Esophagus muscularis mucosa (tissue), 4 donors: ENCODE measurements at places on chromosomes 16 and 17. TPM values are rescaled to one million over a fixed set of nuclear protein-coding genes. Genes with fewer than 3 reads are reported as not detected.

DNA sequence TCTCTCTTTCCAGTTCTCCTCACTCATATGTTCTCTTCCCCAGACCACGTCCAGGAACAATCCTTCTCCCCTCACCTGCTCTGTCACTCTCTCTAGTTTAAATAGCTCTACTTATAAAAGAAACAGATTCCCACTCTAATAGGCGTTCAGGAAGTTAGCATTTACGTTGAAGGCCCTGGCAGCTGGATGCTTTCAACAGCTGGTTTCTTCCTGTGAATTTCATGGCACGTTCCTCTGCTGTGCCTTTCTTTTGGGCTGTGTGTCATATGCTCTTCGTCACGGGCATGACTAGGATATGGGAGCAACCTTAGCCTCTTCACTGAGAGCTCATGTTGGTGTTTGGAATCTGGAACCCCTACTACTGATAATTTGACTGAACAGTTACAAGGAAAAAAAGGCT is 73.2 kb downstream of the ZNF18 start:
- H3K27me3 ChIP-seq = no peaks in the 10 kb centered on the region
- DNase-seq = no peak
- no peak overlapping the region for H3K4me3 ChIP-seq
- no peaks in the 10 kb centered on the region for H3K36me3 ChIP-seq

- H3K4me1 ChIP-seq = no peaks in the 10 kb centered on the region
- H3K27me3 ChIP-seq = no peaks in the 10 kb centered on the region
- no peak overlapping the region for H3K4me3 ChIP-seq
- no peak overlapping the region for H3K27ac ChIP-seq
Observed at GRCh38 chr16:62022688-62023087, 13.6 kb downstream of the CDH8 start.

The JPT2 gene
- 25.3 TPM for total RNA-seq

GRCh38 chr17:79066963-79067362 is 7.7 kb upstream of the ENGASE start:
- no peak for DNase-seq
- no peaks in the 10 kb centered on the region for H3K27me3 ChIP-seq
- H3K27ac ChIP-seq = no peak overlapping the region
- no peaks in the 10 kb centered on the region for H3K36me3 ChIP-seq

The TPSG1 gene
- total RNA-seq = 2.9 TPM

GRCh38 chr16:89114159-89114981 is 20.7 kb downstream of the ACSF3 start:
- no peaks in the 10 kb centered on the region for H3K27me3 ChIP-seq
- no peak for DNase-seq
- H3K27ac ChIP-seq = no peak overlapping the region
- peak overlapping the region; percentile 26 for H3K4me3 ChIP-seq
- no peaks in the 10 kb centered on the region for H3K4me1 ChIP-seq

The NPEPPS gene
- 73.7 TPM for total RNA-seq

DNA sequence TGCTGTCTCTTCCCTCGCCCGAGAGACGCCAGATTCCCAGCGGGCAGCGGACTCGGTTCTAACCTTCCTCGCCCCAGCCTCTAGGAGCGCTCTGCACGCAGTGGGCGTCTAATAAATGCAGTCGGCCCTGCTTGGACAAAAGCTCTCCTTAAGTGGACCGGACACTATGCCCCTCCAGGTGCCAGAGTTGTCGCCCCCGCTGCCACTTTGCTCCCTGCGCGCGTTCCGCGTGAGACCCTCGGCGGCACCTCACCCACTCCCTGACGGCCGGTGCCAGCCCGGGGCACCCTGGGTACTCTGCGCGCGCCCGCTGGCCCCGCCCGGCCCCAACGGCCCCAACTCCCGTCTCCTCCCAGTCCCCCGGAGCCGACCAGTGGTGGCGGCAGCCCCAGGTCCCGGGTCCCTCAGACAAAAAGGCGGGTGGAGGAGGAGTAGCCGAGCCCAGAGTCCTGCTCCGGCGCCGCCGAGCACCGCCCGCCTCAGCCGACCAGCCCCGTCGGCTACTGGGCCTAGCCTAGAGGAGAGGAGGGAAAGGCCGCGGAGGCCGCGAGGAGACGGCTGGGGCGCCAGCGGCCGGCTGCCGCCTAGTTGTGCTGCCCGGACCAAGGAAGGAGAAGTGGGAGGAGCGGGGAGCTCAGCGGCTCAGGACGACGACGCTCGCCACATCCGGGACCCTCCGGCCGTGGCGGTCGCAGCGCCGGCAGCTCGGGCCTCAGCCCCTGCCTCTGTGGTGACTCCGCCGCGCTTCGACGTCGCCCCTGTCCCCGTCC is 123.0 kb downstream of the GOSR1 start:
- H3K27ac ChIP-seq = peak overlapping the region; percentile 96
- H3K27me3 ChIP-seq = no peaks in the 10 kb centered on the region
- peak; percentile 94 for DNase-seq
- H3K36me3 ChIP-seq = no peaks in the 10 kb centered on the region

- H3K27ac ChIP-seq = no peak overlapping the region
- no peak overlapping the region for H3K4me3 ChIP-seq
- no peaks in the 10 kb centered on the region for H3K36me3 ChIP-seq
- H3K4me1 ChIP-seq = peaks cover 20% of the 10 kb centered on the region
- no peak for DNase-seq
Observed at GRCh38 chr16:22375963-22376640, 1.7 kb upstream of the CDR2 start.

DNA sequence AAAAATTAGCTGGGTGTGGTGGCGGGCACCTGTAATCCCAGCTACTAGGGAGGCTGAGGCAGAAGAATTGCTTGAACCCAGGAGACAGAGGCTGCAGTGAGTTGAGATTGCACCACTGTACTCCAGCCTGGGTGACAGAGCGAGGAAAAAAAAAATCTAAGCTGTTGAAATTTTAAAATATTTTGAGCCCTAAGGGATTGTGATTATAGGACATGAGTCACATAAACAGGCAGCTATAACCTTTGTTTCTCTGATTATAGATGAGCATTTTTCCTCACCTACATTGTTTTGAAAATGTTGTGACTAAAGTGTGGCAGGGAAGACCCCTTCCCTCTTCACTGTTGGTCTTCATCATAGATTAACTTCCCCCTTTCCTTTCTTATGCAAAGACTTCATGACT is 135.5 kb downstream of the MGAT5B start:
- peaks cover 13% of the 10 kb centered on the region for H3K27me3 ChIP-seq
- H3K4me3 ChIP-seq = no peak overlapping the region
- H3K4me1 ChIP-seq = no peaks in the 10 kb centered on the region
- H3K27ac ChIP-seq = no peak overlapping the region
- H3K36me3 ChIP-seq = no peaks in the 10 kb centered on the region

DNA sequence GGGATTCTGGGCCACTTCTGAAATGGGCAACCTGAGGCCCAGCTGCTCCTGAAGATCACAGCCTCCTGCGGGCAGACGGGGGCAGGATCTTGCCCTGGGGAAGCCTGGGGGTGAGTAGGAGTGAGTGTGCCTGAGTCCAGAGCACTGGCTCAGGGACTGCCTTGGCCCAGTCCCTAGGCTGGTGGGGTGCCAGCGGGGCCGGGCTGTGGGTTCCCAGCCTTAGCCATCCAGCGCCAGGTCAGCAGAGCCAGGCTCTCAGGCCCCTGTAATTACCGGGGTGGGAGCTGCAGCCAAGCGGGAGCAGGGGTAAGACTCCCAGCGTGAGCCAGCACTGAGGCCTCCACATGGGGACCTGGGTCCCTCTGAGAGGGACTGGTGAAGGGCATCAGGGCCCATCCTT is 8.2 kb downstream of the SPNS2 start:
- peak overlapping the region; percentile 24 for H3K27ac ChIP-seq
- DNase-seq = no peak
- no peak overlapping the region for H3K4me3 ChIP-seq
- H3K27me3 ChIP-seq = no peaks in the 10 kb centered on the region
- peaks cover 74% of the 10 kb centered on the region for H3K4me1 ChIP-seq
